Stimulated activated CD4-positive, alpha-beta T cell treated with anti-CD3 and anti-CD28 coated beads, Interleukin-15, amount 100 ng/mL, for 48 hours (primary cell): ENCODE measurements at places on chromosomes 6 and 20.

- DNase-seq: no peak
Observed at GRCh38 chr6:34358389-34358905, 34.0 kb downstream of the NUDT3 start.

GRCh38 chr6:109242029-109242428 is 140.2 kb downstream of the CD164 start:
- DNase-seq: no peak

- DNase-seq: no peak
Observed at GRCh38 chr6:92848459-92848858, 570.9 kb downstream of the EPHA7 start.

- no peak for DNase-seq
Observed at GRCh38 chr20:44706301-44707017, 8.7 kb upstream of the CCN5 start.

- DNase-seq: no peak
Observed at GRCh38 chr20:4710106-4710475, 11.6 kb upstream of the PRND start.

DNA sequence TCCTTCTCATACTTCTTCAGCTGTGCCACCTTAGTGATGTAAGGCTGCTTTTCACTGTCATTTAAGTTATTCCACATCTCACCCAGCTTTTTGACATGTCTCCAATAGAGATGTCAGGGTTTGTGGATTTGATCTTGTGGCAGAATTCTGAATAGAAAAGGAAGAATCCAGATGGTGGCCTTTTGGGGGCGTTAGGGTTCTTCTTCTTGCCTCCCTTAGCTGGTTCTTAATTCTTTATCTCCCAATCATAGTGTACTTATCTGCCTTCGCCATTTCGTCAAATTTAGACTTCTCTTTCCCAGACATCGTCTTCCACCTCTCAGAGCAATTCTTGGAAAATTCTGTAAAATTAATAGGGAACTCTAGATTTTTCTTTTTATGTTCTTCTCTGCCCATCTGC is 422.9 kb downstream of the GJA1 start:
- DNase-seq: no peak

GRCh38 chr6:147311218-147311617 is 107.0 kb downstream of the STXBP5 start:
- no peak for DNase-seq

GRCh38 chr20:31868853-31869672 is 1.3 kb downstream of the DUSP15 start:
- no peak for DNase-seq

DNA sequence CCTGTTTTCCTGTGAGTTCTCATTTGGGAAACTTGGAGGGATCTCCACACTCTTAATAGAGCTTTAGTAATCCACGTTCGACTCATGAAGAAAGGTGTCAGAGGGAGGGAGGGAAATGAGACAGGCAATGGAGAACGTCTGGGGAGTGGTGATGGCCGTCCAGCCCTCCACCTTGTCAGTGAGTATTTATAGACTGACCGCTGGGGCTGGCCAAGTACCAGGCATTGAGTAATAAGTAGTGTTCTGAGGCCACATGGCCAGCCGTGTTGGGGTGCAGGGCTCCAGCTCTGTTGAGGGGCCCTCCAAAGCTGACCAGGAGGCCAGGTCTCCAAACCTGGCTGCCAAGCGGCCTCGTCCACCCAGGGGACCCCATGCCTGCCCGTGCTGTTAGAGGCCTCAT is 11.3 kb upstream of the DSN1 start:
- no peak for DNase-seq

DNA sequence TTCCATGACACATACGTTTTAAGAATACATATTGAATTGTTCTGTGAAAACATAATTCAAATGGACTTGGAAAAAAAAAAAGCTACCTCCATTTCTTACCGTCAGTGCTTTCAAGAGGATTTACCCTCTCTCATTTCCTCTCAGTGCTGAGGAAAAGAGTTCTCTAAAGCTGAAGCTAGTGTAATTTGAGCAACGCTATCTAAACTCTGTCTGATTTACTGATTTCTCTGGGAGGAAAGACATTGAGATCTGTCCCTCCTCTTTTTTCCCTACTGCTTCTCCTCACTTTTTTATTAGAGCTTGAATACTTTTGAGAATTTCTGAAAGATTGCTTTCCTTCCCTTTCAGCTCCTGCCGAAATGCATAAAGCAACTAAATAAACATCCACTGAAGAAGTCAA is 41.2 kb upstream of the GRIK2 start:
- DNase-seq: no peak

DNA sequence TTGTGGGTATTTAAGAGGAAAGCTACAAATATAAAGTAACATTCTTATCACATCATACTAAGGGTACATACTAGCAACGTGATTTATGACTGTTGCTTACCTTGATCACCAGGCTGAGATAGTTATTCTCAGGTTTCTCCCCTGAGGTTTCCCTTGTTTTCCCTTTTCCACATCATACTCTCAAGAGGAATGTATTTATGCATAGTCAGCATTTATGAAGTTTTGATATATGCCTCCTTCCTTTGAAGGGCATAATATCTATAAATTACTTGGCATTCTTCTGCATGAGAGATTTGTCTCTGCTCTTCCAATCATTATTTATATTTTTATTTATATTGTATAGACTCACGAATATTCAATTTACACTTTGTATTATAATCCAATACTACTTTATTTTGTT is 726.7 kb upstream of the ADGRB3 start:
- no peak for DNase-seq

- DNase-seq: no peak
Observed at GRCh38 chr6:81487489-81487888, 265.0 kb downstream of the TENT5A start.

GRCh38 chr6:2942914-2943563 is 28.3 kb downstream of the SERPINB6 start:
- DNase-seq: no peak

DNA sequence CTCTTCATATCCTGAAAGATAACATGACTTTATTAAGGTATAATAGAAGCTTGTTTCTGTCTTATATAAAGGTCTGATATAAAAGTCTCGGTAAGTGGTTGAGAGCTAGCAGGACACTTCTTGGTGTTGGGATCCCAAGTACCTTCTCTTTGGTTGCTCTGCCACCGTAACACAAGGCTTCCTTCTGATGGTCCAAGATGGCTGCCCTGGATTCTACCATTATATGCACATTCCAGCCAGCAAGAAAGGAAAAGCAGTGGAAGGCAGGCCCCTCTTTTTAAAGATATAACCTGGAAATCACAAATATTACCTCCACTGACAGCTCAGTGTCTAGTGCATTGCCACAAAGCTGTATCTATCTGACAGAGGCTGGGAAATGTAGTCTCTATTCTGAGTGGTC is 75.0 kb downstream of the TSHZ2 start:
- DNase-seq: no peak

GRCh38 chr6:135801755-135802465 is 49.6 kb upstream of the PDE7B start:
- no peak for DNase-seq

DNA sequence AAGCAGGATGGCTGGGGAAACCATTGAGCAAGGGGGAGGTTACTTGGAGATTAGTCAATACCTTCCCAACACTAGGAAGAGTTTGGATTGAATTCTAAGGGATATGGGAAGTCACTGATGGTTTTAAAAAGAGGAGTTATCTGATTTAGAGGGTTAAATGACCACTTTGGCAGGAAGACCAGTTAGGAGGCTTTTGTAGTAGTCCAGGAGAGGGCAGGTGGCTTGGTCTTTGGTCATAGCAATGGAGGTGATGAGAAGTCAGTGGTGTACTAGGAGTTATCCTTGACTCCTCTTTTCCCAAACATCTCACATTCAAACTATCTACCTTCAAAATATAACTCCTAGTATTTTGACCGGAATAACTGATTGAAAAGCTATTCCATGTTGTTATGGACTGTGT is 644.1 kb downstream of the UTRN start:
- DNase-seq: no peak

GRCh38 chr6:138588805-138589434 is 89.6 kb upstream of the NHSL1 start:
- DNase-seq: peak; percentile 46

DNA sequence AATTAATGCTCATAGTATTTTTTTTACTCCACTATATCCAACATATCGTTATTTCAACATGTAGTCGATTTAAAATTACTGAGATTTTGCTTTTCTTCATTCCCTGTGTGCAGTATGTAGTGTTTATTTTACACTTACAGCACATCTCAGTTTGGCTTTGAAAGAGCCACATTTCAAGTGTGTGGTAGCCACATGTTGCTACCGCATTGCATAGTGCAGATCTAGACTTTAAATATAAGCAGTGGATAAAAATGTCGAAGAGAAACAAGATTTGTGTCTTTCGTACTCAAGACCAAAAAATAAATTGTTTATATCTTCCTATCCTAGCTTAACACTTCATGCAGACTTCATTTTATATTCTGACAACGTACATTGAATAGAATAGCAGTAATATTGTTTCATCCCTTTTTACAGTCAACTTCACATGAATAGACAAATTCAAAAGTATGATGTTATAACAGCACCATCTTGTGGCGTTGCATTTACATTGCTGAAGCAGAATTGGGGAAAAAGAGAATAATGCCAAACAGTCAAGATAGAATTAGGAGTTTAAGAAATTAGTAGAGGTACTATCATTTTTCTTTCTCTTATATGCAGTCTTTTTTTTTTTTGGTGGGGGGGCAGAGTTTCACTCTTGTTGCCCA is 29.9 kb downstream of the FBXO5 start:
- DNase-seq: no peak

DNA sequence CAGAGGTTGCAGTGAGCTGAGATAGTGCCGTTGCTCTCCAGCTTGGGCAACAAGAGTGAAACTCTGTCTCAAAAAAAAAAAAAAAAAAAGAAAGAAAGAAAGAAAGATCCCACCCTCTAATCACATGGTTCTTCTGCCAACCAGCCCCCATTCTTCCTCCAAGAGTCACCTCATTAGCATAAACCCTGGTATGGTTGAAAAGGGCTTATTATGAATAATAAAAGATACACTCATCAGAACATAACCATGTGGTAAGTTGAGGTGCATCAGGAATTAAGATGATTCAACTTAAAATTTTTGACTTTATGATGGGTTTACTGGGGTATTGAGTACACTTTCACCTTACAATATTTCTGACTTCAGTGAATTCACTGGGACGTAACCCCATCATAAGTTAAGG is 793 bp upstream of the TRIM40 start:
- DNase-seq: no peak

DNA sequence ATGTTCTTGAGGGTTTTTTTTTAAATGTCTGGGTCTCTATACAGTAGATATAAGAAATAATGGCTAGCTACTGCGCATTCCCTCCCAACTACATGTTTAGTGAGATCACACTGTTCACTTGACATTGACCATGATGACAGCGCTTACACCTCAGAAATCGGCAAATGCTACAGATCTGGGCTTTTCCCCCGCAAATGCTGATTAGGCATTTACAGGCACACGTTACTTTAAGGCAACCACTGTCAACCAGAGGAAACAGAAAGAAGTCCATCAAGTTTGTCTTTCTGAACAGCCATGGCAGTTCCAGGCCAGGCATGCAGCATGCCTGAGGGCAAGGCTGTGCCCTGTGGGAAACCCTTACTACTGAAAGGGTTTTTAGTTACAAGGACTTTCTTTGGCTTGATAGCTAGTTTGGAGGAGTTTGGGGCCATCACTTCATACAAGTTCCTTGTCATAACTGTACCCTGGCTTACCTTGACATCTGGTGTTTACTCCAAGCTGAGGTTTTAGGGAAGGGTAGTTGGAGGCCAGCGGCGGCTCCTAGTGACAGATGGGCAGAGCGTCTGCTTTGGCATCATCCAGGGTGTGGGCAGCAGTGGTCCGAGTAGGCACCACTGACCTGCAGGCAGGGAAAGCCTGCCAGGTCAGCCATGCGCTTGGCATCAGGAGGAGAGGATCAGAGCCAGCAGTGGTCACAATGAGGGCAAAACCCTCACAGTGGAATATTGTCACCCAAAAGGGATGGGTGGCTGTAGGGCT is 43.0 kb downstream of the CFAP61 start:
- DNase-seq: no peak

DNA sequence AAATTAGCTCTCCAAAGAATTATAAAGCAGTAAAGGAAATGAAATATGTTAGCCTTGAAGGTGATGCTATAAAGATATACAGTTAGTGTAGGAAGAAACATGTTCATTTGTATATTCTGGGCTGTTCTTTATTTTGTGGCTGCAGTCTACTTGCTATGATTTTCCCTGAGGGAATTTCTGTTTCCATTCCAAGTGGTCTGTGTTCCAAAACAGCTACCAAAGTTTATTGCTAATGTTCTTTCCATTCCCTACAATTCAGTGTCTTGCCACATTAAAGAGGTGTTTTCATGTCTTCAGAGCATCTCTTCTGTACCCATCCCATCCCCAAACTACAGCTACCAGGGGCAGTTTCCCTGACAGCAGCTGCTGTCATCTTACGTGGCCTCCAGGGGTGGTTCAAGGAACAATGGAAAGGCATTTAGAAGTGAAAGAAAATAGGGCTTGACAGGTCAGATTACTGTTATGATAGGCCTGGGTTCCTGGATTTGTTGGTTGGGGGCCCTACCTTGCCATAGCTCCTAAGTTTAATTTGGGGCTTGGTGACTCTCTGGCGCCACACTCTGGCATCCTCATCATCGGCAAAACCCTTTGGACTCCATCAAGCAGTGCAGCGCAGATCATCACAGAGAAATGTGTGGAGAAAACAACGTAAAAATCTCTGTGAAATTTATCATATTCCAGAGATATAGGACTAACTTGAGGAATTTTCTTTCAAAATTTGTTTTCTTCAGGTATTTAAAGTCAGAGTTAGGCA is 33.8 kb upstream of the AIG1 start:
- DNase-seq: no peak

DNA sequence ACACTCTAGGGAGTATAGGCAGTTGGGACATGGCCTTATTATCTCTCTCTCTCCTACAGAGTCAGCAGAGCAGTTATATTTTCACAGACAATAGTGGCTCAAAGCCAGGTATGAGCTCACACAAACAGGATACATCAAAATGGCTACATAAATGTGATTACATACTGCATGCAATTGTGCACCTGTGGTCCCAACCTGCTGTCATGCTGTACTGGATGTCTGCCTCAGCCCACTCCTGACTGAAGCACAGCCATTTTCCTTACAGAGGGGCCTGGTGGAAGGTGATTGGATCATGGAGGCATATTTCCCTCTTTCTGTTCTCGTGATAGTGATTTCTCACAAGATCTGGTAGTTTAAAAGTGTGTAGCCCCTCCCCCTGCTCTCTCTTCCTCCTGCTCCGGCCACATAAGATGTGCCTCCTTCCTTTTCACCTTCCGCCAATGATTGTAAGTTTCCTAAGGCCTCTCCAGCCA is 37.0 kb upstream of the SAMHD1 start:
- DNase-seq: no peak

DNA sequence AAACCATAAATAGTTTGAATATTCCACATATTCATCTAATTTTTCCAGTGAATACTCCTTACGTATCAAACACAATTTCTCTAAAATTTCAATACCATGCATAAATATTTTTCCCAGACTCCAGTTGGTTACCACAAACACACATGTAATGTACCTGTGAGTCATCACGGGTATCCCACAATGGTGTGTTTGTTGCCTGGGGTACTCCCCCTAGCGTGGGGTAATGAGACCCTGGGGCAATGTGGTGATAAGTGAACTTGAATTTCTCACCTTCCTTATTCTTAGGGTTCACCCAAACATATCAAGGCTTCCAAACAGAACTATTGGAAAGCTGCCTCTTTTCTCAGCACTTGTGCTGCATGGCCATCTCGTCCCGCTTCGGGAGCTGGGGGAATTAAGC is 51.0 kb downstream of the STX7 start:
- DNase-seq: no peak

- DNase-seq: no peak
Observed at GRCh38 chr6:168089186-168090063, 10.4 kb upstream of the FRMD1 start.
